Peyer's patch (tissue), 4 donors: ENCODE measurements at places on chromosomes 11 and 22. TPM values are rescaled to one million over a fixed set of nuclear protein-coding genes. Genes with fewer than 3 reads are reported as not detected.

Gene CELSR1
- total RNA-seq: 22.3 TPM

DNA sequence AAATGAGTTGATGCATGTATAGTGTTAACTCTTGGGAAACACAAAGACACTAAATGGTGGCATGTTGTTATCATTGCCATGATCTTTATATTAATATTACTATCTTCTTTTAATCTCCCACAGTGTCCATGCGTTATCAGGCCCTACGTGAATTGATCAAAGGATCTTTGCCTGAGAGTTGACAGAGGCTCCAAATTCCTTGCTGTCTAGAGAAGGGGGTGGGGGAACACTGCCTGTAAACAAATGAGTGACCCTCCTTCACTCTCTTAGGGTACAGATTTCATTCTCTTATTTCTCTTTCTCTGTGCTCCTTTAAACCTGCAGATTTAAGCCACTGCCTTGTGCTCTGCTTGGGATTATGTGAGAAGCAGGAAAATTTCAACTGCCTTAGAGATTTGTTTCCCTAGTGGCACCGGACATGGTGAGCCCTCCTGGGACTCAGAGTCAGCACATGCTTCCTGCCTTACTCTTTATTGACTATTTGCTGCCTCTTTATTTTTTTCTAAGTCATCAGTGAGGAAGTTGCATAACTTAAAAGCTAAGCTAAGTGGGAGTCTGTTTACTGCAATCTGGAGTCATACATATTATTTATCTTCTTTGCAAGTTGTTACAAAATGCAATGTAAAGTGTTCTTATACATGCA lies 122.9 kb downstream of the MAML2 start:
- no peaks in the 10 kb centered on the region for H3K27me3 ChIP-seq
- H3K4me3 ChIP-seq: no peak overlapping the region
- H3K4me1 ChIP-seq: peaks cover 37% of the 10 kb centered on the region
- no peak for DNase-seq

- no peaks in the 10 kb centered on the region for H3K27me3 ChIP-seq
- no peak overlapping the region for H3K4me3 ChIP-seq
- H3K4me1 ChIP-seq: peaks cover 32% of the 10 kb centered on the region
- H3K36me3 ChIP-seq: no peaks in the 10 kb centered on the region
- DNase-seq: no peak
- peak overlapping the region; percentile 87 for H3K27ac ChIP-seq
Observed at GRCh38 chr11:35163209-35163608, 24.2 kb downstream of the CD44 start.

DNA sequence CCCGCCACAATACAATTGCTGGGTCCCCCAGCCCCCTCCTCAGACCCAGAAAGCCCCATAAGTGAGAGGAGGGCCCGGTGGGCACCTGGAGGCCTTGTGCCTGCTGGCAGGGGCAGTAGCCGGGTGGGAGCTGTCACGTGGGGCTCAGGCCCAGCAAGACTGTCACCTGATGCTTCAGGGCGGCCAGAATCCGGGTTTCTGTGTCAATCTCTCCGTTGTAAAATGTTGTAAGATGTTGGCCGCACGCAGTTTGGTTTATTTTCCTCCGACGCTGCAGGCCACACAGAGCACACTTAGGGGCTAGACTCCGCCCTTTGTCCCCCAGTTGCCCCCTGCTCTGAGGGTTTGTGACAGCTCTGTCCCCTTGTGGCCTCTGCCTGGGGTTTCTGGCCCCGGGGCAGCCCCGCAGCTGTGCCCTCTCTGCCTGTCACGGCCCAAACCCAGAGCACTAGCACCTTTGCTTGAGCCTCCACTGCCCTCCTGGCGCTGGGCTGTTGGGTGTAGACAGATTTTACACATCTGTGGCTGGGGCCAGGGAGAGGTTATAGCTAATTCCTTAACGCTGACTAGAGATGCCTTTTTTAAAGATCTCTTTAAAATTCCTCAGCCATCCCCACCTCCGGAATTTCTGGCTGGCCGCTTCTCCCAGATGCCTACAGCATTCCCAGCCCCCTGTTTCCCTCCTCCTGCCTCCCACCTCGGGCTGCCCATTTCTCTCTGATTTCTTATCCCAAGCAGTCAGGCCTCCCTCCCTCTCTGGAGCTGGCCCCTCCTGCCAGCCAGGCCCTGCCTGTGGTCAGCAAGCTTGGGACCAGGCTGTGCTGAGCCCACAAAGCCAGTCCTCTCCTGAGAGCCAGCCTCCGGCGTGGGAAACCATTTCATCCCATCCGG lies 3.2 kb upstream of the PRR5 start:
- no peak overlapping the region for H3K27ac ChIP-seq
- no peaks in the 10 kb centered on the region for H3K27me3 ChIP-seq
- no peak for DNase-seq

Gene OR6T1
- total RNA-seq: not detected

DNA sequence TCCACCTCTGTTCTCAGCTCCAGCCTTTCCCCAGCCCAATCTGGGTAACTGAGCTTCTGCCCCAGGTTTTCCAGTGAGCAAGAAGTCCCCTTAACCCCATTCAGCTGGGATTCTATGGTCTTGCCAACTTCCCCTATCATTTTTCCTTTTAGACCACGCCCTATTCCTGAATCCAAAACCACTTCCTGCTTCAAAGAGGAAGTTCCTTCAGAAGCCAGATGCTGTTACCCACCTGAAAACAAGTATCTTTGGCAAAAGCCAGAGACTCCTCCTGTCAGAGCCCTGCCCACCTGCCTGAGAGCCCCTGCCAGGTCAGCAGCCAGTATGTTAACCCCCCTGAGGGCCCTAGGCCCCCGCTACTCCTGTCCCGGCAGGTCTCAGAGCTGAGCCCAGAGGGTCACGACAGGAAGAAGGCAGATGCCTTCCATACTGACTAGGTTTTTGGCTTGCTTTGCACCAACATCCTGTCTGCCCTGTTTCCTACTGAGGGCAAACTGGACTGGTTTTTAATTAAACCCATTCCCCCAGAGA lies 20.3 kb upstream of the MICAL2 start:
- H3K4me3 ChIP-seq: no peak overlapping the region
- H3K36me3 ChIP-seq: no peaks in the 10 kb centered on the region
- peak overlapping the region; percentile 92 for H3K27ac ChIP-seq
- H3K27me3 ChIP-seq: no peaks in the 10 kb centered on the region

GRCh38 chr11:28017816-28018215 lies 90.1 kb downstream of the KIF18A start:
- H3K27me3 ChIP-seq: no peaks in the 10 kb centered on the region
- H3K36me3 ChIP-seq: no peaks in the 10 kb centered on the region
- DNase-seq: no peak

- no peak for DNase-seq
- no peak overlapping the region for H3K4me3 ChIP-seq
- H3K27me3 ChIP-seq: no peaks in the 10 kb centered on the region
- no peaks in the 10 kb centered on the region for H3K4me1 ChIP-seq
- no peaks in the 10 kb centered on the region for H3K36me3 ChIP-seq
Observed at GRCh38 chr11:13297308-13297916, 19.8 kb downstream of the BMAL1 start.

DNA sequence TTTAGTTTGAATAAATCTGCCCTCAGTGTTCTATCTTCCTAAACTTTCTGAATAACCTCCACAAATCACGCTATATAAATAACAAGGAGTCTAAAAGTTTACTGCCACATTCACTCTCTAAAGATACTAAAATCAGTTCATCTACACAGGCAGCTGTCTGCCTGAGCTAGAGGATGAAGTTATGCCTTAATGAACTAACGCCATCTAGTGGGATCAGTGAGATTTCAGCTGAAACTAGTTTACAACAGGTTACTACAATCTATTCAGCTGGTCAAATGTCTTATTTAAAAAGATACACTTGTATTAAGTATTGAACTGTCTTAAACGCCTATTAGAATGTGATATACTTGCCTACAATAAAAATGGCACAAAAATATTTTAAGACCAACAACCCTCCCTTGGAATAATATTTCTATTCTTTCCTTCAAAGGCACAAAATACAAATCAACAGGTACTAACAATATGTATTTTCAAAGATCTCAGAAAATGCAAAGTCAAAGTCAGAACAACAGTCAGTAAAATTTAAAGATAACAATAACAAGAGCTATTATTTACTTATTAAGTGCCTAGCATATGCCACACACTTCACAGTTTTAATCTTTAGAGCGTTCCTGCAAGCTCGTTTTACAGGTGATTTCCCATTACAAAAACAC lies 84.1 kb downstream of the LARGE2 start:
- H3K36me3 ChIP-seq: no peaks in the 10 kb centered on the region
- no peaks in the 10 kb centered on the region for H3K27me3 ChIP-seq
- no peak for DNase-seq
